ENCODE measurements at places on chromosomes 13 and 19.
A peak's percentile ranks its signal among the peaks of the same experiment; 100 is the strongest.

DNA sequence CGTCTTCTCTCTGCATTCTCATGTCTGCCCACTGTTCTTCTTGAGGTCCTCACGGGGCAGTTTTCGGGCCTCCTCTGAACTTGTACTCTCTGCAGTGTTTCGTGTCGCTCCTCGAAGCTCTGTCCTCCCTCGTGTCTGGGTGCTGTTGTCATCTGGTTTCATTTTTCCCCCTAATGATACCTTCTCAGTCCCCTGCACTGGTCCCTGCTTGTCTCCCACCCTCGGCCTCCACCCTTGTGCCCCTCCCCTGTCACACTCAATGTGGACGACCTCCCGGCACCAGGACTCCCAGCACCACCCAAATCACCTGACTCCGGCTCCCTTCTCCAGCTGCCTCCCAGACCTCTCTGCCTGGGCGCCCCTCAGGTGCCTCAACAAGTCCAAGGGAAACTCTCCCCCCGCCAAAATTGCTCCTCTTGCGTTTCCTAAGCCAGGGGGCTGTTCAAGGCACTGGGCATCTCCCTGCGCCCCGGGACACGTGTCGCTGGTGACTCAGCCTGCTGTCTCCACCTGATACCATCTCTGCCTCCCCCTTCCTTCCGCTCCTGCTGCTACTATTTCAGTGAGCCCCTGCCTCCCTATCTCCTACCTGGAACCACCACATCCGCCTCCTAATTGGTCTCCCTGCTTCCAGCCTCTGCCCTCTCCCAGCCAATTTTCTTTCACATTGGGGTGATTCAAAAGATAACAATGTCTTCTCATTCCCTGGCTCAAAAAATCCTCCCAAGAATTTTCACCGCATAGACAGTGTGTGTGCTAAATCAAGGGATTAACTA is 49.5 kb downstream of the RFX2 start:
- peak; percentile 57 for DNase-seq

GRCh38 chr19:32208060-32208459 is 137.3 kb upstream of the ZNF507 start:
- no peak for DNase-seq

DNA sequence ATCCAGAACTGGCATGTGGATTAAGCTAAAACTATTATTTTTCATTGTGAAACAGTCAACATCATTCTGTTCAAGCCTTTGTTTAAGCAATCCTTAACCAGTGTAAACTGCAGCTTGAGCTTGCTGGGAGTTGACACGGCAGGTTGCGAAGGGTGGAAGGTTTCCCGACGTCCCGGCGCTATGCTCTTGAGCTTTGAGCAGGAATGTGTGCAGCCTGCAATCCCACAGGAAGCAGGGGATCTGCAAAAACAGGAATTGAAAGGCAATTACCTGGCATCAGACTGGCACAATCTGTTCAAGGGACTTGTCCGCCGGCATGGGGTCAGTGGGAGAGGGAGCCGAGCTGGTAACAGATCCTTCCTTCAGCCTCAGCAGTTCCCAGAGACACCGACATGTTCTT is 586.7 kb upstream of the SGCG start:
- DNase-seq, result no peak

- DNase-seq, result no peak
Observed at GRCh38 chr19:55258476-55258827, 365 bp downstream of the PPP6R1 start.

GRCh38 chr19:24069905-24070657 is 16.9 kb upstream of the ZNF254 start:
- DNase-seq, result no peak

DNA sequence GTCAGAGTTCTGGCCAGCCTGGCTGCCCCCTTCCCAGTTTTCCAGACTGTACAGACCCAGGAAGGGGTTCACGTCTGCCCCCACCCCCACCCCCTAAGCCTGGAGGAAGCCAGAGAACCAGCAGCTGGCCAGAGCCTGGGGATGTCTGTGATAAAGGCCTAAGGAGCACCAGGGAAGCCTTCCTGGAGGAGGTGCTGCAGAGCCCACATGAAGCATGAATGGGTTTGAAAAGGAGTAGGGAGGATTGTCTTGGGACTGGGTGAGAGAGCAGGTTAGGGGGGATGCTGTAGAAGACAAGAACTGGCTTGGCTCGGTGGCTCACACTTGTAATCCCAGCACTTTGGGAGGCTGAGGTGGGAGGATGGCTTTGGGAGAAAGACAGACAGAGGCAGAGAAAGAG is 5.8 kb downstream of the SHKBP1 start:
- no peak for DNase-seq

DNA sequence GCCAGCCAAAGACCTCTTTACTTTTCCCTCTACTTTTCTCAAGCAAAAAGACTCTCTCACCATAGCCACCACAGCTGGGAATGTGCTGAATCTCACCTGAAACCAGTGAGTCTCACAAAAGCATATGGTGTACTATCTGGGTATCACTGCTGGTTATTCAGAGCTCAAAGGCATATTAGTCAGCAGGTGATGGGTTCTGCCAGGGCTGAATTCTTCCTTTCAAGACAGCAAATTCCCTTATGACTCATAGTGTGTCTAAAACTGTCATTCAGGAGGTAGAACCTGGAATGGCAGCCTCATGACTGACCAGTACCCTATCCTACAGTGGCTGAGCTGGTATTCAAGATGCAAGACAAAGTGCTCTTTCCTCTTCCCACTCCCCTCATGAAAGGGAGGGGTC is 2859.1 kb downstream of the PCDH9 start:
- no peak for DNase-seq

DNA sequence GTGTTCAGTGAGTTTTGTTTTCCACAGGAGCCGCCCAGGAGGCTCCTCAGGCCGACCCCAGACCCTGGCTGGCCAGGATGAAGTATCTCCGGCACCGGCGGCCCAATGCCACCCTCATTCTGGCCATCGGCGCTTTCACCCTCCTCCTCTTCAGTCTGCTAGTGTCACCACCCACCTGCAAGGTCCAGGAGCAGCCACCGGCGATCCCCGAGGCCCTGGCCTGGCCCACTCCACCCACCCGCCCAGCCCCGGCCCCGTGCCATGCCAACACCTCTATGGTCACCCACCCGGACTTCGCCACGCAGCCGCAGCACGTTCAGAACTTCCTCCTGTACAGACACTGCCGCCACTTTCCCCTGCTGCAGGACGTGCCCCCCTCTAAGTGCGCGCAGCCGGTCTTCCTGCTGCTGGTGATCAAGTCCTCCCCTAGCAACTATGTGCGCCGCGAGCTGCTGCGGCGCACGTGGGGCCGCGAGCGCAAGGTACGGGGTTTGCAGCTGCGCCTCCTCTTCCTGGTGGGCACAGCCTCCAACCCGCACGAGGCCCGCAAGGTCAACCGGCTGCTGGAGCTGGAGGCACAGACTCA is 12.9 kb downstream of the B3GNT3 start:
- DNase-seq, result no peak

DNA sequence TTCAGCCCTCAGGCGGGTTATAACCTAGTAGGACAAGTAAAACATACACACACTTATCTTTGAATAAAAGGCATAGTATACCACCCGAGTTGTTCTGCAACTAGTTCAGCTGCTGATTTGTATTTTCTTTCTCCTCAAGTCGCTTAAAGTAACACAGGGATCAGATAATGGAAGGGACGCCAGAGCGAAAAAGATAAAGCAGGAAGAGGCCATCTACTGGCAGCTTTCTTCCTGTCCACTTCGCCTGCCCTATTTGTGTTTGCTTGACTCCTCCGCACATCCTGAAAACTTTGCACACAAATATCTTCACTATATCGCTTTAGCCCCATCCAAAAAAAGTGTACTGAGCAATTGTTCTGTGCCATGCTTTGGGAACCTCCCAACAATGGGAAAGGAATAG is 238.0 kb upstream of the SOX21 start:
- DNase-seq, result no peak

GRCh38 chr19:45815481-45816216 is 541 bp upstream of the RSPH6A start:
- DNase-seq, result no peak

GRCh38 chr13:41246969-41247680 is 16.3 kb downstream of the MTRF1 start:
- no peak for DNase-seq

DNA sequence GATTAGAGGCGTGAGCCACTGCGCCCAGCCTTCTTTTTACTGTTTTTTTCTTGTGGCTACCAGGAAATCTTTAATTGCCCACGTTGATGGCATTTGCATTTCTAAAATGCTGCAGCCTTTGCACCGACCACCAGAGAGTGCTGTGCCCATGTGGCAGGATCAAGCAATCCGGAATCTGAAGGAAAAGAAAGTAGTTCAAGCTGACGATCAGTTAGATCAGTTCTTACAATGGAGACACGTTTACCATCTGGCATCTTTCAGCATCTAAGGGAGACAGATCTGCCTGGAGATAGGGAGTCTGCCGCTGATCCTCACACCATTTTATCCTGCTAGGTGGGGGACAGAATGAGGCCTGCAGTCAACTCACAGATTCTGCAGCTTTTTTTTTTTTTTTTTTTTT is 19.9 kb downstream of the TINCR start:
- peak; percentile 41 for DNase-seq

- no peak for DNase-seq
Observed at GRCh38 chr13:41706152-41706551, 248.8 kb downstream of the RGCC start.

DNA sequence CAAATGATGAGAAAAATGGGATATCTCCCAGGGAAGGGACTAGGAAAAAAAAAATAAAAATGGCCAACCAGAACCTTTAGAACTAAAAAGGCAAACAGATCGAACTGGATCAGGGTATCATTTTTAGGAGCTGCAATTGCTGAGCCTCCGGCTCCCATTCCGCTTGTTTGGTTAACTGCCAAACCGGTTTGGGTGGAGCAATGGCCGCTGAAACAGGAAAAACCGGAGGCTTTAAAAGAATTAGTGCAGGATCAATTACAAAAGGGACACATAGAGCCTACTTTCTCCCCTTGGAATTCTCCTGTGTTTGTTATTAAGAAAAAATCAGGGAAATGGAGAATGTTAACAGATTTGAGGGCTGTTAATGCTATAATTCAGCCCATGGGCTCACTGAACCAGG is 12.7 kb upstream of the ZNF443 start:
- no peak for DNase-seq

GRCh38 chr19:18208098-18208951 is 4.5 kb upstream of the RAB3A start:
- peak; percentile 77 for DNase-seq

DNA sequence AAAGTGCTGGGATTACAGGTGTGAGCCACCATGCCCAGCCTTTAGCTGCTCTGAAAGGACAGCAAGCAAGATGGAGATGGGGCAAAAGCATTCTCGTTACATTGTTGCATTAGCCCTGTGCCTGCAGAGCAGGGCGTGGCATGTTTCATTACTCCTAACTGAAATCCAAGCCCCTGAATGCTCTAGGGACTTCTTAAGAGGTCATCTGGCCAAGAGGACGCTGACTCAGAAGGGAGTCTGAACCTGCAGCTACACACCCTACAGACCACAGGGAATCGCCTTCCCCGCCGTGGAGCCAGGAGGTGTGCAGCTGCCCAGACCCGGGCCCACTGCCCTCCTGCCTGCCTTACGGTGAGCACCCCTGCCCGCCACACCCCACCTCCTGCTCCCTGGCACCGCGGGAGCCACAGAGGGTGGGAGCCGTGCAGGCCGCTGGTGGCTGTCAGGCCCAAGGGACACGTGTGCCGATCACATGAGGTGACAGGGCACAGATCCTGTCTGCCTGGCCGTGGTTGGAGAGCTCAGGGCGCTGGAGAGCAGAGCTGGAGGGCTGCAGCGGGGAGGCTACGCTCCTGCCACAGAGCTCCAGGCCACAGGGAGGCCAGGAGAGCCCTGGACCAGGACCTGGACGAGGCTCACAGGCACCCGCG is 27.2 kb downstream of the ADPRHL1 start:
- no peak for DNase-seq

DNA sequence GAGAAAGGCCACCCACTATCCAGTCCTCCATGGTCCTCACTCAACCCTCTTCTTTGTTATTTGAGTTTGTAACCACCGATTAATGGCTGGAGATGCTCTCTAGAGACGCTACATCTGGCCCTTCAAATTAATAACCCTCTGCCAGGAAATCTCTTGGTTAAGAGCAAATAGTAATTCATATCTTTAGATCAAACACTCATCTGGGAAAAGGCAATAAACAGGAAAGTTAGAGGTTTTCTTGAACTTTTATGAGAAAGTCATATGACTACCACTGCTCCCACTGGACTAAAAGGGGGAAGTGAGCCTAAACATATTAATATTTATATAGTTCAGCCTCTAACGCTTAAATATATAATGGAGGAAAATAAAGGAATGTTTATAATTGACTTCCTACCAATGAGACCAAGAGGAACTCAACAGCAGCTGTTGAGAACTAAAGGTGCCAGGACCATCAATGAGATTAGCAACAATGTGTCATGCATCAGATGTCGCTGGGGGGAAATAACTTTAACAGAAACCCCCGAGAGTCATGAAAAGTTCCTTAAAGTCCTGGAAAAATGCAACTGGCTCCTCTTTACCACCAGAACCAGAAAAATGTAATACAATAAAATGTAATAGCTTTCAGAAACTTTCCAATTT is 2.7 kb downstream of the TBC1D4 start:
- no peak for DNase-seq

DNA sequence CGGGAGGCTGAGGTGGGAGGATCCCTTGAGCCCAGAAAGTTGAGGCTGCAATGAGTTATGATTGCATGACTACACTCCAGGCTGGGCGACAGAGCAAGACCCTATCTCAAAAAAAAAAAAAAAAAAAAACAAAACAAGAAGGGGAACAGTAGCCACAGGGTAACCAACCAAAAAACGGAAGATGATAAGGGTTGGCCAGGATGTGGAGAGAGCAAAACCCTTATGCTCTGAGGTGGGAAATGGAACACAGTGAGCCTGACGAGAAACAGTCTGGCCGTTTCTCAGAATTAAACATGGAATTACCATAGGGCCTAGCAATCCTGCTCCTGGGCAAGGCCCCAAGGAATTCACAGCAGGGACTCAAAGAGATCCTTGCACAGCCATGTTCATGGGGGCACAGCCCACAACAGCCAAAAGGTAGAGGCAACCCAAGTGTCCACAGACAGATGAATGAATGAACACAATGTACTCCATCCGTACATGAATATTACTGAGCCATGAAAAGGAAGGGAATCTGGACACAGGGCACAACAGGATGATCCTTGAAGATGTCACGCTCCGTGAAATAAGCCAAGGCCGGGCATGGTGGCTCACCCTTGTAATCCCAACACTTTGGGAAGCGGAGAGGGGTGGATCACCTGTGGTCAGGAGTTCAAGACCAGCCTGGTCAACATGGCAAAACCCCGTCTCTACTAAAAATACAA is 11.3 kb downstream of the NMRK2 start:
- no peak for DNase-seq

Data from adrenal gland (tissue), 19 donors.